ENCODE measurements at places on chromosomes 4 and X.
A peak's percentile ranks its signal among the peaks of the same experiment; 100 is the strongest.

DNA sequence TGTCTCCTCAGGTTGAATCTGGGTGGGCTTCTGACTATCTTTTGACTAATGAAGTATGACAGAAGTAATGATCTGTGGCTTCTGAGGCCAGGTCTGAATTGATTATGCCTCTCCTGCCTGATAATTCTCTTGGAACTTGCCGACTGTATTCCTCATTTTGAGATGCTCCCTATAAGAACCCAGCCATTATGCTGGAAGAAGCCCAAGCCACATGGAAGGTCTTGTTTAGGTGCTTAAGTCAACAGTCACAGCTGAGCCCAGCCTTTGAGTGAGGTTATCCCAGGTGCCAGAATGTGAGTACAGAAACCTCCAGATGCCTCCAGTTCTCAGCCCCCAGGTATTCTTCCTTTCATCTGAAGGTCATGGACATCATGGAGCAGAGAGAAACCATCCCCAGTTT, 456.6 kb downstream of the IL15 start:
- DNase-seq, result no peak

DNA sequence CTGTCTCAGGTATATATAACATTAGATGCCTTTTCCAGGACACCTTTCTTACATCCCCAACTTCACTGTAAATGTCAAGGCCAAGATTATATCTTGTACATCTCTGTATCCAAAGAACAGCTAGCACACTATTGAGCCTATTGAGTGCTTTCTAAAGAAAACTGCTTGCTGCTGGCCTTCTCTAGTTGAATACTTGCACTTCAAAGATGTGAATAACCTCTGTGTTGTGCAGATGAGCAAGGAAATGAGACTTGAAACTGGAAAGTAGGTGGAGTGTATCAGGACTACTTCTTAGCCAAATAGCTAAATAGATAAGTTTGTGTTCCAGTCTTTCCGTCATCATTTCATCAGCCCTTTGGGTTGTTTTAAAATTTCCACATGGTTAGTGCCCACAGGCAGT, 704.4 kb upstream of the AMOT start:
- DNase-seq, result no peak

DNA sequence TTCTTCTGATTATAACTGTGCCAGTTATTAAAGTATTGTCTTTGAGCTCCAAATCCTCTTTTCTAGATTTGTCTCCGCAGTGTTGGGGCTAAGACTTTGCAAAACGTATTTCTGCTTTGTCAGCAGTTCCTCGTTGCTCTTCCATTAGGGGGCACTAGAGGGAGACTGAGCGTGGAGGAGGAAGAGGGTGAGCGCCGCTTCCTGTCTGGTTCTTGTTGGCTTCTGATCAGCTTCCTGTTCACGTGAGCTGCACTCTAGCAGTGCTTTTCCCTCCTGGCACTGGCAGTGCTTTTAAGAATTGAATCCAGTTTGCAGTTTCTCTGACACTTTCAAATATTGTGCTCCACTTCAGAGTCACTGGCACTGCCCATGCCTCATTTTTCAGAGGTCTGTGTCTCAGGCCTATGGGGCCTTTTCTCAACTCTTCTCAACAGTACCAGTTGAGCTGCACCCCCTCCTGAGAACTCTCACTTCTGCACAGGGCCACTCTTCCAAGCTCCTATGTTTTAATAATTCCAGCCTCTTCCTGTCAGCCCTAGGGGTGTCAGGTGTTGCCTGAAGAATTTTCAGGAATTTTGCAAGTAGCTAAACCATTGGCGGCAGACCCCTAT, 54.4 kb upstream of the LCORL start:
- DNase-seq, result peak; percentile 12

DNA sequence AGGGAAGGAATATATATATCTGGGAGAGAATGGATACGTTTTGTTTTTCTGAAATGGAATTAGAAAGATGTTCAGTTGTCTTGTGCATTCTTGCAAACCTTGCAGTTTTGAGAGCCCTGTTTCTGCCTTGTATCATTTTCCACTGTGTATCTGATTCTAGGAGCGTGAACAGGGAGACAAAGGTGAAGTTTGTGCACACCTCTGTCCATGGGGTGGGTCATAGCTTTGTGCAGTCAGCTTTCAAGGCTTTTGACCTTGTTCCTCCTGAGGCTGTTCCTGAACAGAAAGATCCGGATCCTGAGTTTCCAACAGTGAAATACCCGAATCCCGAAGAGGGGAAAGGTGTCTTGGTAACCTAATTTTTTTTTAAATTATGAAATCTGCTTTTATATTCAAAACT, 17.7 kb downstream of the PGM2 start:
- no peak for DNase-seq

GRCh38 chr4:80073473-80074008, 512 bp upstream of the ANTXR2 start:
- DNase-seq, result no peak

- DNase-seq, result no peak
These were observed 376.4 kb upstream of the NOCT start for GRCh38 chr4:138639018-138639741.

GRCh38 chrX:85611926-85612325, 232.5 kb upstream of the POF1B start:
- DNase-seq, result peak; percentile 1

DNA sequence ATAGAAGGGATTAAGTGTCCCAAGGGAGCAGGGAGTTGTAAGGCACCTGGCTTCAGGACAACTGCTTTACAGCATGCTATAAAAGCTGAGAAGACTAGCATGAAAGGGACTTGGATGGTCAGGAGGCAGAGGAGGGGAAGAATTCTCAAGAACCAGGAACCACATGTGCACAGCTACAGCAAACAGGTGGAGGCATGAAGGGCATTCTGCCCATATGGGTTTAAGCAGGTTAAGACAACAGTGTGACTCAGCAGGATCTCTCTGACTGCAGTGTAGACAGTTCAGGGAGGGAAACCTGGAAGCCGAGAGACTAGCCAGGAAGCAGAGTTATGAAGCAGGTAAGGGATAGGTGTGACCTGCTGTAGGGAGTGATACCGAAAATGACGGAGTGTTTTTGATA, 117.0 kb downstream of the DHRSX start:
- no peak for DNase-seq

Data from NCI-H2171 treated with DMSO at 0.1 percent for 48 hours (cell line).